Calu3 (cell line): ENCODE measurements at places on chromosomes 11 and 22. TPM values are rescaled to one million over a fixed set of nuclear protein-coding genes. Genes with fewer than 3 reads are reported as not detected.

DNA sequence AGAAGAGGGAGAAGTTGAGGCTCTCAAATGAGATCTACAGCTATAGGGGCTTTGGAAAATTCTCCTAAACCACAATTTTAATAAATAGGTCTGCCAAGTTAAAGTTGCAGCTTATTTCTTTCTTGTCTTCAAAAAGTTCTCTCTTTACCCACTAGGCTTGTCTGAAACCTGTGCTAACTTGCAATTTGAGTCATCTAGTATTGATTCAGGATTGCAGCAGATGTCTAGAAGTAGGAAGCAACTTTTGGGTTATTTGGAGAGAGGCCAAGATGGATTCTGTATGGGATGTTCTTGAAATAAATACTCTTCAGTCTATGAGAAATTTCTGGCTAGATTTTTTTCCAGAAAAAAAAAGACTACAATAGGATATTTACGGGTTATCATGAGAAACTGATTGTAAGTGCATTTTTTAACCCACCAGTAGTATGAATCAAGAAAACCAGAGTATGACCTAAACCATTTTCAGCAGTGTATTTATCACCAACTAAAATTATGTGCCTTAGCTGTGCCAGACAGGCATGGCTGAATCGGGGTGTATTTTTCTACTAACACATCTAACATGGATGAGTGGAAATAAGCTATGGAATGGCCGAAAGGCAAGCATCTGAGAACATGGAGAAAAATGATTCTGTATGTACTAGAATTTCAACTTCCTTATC, 4.9 kb upstream of the RAB38 start:
- H3K27ac ChIP-seq: peak overlapping the region; percentile 36
- no peaks in the 10 kb centered on the region for H3K27me3 ChIP-seq
- no peak overlapping the region for H3K4me3 ChIP-seq
- no peak for DNase-seq
- peaks cover 4% of the 10 kb centered on the region for H3K36me3 ChIP-seq
- H3K4me1 ChIP-seq: peaks cover 25% of the 10 kb centered on the region

GRCh38 chr22:44153710-44154109, 27.0 kb upstream of the PARVG start:
- no peak overlapping the region for H3K27ac ChIP-seq
- no peak for DNase-seq
- no peak overlapping the region for H3K4me3 ChIP-seq
- no peaks in the 10 kb centered on the region for H3K4me1 ChIP-seq
- H3K36me3 ChIP-seq: no peaks in the 10 kb centered on the region

- H3K4me1 ChIP-seq: peaks cover 44% of the 10 kb centered on the region
- peak within 1 kb of the TSS; percentile 97 for H3K27ac ChIP-seq
- DNase-seq: peak; percentile 79
These were observed at the start of gene AHNAK for GRCh38 chr11:62546244-62546928. AHNAK (minus strand) TSS chr11:62546806; CDS start chr11:62536098, 10,708 bp downstream.

DNA sequence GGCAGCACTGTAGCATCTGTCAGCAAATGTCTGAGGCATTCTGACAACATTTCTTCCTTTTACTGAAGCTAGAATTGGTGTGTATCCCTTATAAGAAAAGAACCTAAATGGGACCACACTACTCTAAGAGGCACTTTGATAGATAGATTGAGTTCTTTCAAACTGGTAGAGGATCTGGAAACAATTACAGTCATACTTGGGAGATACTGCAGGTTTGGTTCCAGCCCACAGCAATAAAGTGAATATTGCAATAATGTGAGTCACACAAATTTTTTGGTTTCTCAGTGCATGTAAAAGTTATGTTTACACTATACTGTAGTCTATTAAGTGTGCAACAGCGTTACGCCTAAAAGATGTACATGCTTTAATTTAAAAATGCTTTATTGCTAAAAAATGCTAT, 96.9 kb downstream of the SBF2 start:
- no peak overlapping the region for H3K4me3 ChIP-seq
- DNase-seq: no peak
- no peaks in the 10 kb centered on the region for H3K4me1 ChIP-seq
- H3K27ac ChIP-seq: no peak overlapping the region
- no peaks in the 10 kb centered on the region for H3K36me3 ChIP-seq

- DNase-seq: no peak
- peaks cover 29% of the 10 kb centered on the region for H3K4me1 ChIP-seq
- H3K27me3 ChIP-seq: no peaks in the 10 kb centered on the region
- no peak overlapping the region for H3K27ac ChIP-seq
- H3K36me3 ChIP-seq: no peaks in the 10 kb centered on the region
- no peak overlapping the region for H3K4me3 ChIP-seq
These were observed 10.4 kb downstream of the GALNT18 start for GRCh38 chr11:11611381-11611780.

DNA sequence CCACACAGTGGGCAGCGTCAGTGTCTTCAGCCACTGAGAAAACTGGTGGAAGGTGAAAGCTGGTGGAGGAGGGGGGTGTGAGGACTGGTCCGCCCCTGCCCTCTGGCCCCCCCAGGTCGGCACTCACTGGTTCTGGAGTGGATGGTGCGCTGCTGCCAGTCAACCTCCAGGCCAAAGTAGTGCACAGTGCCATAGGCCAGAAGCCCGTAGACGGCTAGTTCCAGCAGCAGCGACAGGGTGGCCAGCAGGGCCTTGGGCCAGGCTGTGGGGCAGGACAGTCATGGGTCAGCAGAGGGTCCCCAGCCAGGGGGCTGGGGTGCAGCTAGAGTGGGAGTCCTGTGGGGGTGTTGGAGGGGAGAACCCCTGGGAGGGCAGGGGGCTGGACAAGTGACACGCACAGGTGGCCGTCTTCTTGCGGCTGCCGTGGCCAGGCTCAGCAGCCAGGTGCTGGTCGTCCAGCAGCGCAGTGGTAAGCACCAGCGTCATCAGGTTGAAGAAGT, 2.2 kb downstream of the LMF2 start:
- no peak for DNase-seq
- no peaks in the 10 kb centered on the region for H3K27me3 ChIP-seq
- H3K36me3 ChIP-seq: peaks cover 47% of the 10 kb centered on the region
- H3K4me1 ChIP-seq: peaks cover 17% of the 10 kb centered on the region
- H3K27ac ChIP-seq: no peak overlapping the region

GRCh38 chr11:96299155-96299888, 43.7 kb downstream of the MAML2 start:
- peaks cover 6% of the 10 kb centered on the region for H3K36me3 ChIP-seq
- peak overlapping the region; percentile 45 for H3K27ac ChIP-seq
- no peak overlapping the region for H3K4me3 ChIP-seq
- DNase-seq: no peak

- no peak overlapping the region for H3K27ac ChIP-seq
- H3K4me3 ChIP-seq: no peak overlapping the region
- H3K4me1 ChIP-seq: peaks cover 28% of the 10 kb centered on the region
- no peak for DNase-seq
These were observed 3.1 kb upstream of the EHD1 start for GRCh38 chr11:64881476-64881875.

DNA sequence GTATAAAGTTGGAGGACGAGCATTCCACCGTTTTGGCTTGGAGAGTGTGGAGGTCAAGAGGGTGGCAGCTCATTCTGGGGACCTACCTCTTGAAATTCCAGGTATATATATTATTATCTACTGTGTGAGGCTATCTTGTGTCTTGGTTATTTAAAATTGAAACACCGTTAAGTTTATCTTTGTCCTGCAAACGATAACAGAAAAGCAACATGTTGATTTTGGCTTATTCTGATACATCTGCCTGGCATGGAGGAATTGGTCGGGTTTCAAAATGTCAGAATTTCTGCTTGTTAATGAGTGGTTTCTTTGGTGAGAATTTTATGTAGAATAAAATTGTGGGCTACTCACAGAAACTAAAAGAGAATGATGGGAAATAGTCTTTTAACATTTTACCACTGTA, 54.4 kb downstream of the SVIP start:
- H3K4me1 ChIP-seq: peaks cover 9% of the 10 kb centered on the region
- no peaks in the 10 kb centered on the region for H3K36me3 ChIP-seq
- H3K4me3 ChIP-seq: no peak overlapping the region
- no peaks in the 10 kb centered on the region for H3K27me3 ChIP-seq
- no peak for DNase-seq

DNA sequence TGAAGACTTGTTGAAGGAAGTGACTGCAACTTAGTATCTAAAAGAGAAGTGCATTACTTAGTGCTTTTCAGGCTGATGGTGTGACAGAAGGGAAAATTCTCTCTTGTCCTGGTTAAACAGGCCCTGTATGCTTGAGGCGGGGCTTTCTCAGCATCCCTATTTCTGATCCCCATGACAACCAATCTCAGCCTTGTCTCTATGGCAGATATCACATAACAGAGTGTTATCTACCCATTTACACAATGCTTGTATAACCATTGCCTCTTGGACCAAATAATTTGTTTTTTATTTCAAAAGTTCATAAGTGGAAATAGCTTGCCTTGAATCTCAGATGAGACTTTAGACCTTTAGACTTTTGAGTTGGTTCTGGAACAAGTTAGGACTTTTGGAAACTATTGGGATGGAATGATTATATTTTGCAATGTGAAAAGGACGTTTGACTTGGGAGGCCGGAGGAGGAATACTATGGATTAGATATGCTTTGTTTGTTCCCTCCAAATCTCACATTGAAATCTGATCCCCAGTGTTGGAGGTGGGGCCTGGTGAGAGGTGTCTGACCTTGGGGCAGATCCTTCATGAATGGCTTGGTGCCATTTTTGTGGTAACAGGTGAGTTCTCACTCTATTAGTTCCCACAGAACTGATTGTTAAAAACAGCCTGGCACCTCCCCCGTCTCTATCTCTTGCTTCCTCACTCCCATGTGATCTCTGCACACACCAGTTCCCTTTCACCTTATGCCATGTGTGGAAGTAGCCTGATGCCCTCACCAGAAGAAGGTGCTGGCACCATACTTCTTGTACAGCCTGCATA, 3.1 kb upstream of the GLYAT start:
- no peak for DNase-seq
- no peaks in the 10 kb centered on the region for H3K4me1 ChIP-seq
- no peak overlapping the region for H3K4me3 ChIP-seq
- no peaks in the 10 kb centered on the region for H3K27me3 ChIP-seq

DNA sequence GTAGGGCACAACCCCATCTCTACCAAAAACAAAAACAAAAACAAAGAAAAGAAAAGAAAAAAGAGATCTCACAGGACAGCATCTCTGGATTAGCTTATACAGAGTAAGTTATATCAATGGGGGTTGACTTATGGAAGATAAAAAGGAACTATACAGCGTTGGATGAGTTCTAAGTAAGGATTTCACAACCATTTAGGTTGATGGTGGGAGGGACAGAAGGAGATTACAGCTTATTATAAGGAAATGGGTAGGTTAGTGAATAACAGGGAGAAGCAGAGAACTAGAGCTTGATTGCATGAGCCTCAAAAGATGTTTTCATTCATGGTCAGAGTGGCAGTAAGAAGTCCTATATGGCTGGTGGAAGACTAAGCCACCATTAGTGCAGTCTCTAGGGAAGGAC, 60.3 kb downstream of the CECR2 start:
- H3K4me3 ChIP-seq: no peak overlapping the region
- H3K4me1 ChIP-seq: no peaks in the 10 kb centered on the region
- no peaks in the 10 kb centered on the region for H3K36me3 ChIP-seq
- no peak overlapping the region for H3K27ac ChIP-seq

ZNF143 gene
- total RNA-seq: 20.4 and 28.7 TPM in 2 replicates

C22orf31 gene
- not detected in 2 replicates for total RNA-seq

BATF2 gene
- total RNA-seq: 4.5 and 11.3 TPM in 2 replicates

KCNQ1OT1 gene
- total RNA-seq: 1.2 and 1.3 TPM in 2 replicates

GPHA2 gene
- not detected in 2 replicates for total RNA-seq

OR2AG2 gene
- total RNA-seq: not detected in 2 replicates

KDM4E gene
- not detected in 2 replicates for total RNA-seq
